ENCODE measurements at places on chromosomes 3 and 15. TPM values are rescaled to one million over a fixed set of nuclear protein-coding genes. Genes with fewer than 3 reads are reported as not detected.

The RAB8B gene
- total RNA-seq, result 23.2 TPM

The UBR1 gene
- 23.8 TPM for total RNA-seq

GRCh38 chr3:75978686-75979085 is 193.3 kb upstream of the ZNF717 start:
- no peak for DNase-seq

- no peak for DNase-seq
Measured at GRCh38 chr15:57570994-57571393, 20.7 kb upstream of the MYZAP start.

DNA sequence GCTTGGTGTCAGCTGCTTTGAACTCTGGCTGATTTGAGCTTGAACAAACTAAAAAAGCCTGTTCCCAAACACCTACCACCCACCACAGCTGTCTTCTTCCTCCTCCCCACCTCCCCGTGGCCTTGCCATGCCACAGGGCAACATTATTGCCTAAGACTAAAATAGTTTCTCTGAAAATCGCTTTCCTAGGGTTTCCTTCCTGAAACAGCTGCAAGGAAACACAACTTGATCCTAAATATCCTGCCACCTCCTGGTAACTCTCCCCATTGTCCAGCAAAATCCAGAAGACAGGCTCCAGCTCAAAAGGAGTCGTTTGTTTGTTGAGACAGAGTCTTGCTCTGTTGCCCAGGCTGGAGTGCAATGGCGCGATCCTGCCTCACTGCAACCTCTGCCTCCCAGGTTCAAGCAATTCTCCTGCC is 193.9 kb upstream of the TPM1 start:
- DNase-seq, result no peak

GRCh38 chr3:113658107-113658506 is 38.3 kb downstream of the USF3 start:
- no peak for DNase-seq

The ZPLD1 gene
- not detected for total RNA-seq

DNA sequence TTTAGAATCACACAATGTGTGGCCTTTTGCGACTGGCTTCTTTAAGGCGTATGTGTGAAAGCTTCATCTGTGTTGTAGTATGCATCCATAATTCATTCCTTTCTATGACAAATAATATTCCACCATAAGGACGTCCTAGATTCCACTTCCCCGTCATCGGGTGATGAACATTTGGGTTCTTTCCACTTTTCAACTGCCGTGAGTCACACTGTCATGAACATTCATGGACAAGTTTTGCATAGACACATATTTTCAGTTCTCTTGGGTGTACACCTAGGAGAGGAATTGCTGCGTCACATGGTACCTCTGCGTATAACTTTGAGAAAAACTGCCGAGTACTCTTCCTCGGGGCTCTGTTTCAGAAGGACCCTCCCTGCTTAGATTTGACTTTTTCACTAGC is 97.3 kb downstream of the TOP2B start:
- no peak for DNase-seq

DNA sequence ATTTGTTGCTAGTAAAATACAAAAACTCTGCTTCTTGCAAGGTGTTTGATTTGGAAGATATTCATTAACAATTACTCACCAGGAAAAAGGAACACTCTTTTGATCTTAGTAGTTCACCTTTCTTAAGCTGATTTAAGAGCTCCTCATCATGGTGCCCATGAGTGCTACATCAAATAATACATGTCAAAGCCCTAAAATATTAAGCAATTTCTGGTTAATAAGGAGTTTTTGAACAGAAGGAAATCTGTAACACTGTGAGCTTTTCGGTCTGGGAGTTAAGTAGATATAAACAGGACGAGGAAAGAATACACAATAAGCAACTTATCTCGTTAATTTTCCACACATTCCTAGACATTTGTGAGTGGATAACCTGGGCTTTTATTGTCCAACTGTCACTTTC is 83.9 kb upstream of the DCBLD2 start:
- no peak for DNase-seq

DNA sequence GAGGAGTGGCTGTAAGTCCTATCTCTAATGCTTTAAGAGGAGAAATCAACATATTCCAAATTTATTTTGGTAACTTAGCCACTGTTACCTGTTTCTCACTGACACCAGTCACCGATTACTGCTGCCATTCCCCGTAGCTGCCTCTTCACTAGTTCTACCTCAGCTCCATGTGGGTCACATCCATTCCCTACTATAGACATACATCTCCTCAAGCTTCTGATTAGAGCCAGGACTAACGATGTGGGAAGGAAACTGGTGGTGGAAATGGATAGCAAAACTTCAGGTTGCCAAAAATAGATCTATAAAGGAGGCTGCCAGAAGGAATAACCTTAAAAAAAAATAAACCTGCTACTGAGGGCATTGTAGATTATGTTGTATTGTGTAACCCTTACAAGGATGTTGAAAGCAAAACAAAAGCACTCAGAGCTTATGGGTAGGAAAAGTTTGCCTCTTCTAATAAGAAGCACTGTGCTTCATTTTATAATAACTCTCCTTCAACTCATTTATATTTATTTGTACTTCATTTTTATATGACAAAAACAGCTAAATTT is 56.0 kb downstream of the KAT2B start:
- DNase-seq, result no peak

The CCR9 gene
- total RNA-seq, result 7.4 TPM

DNA sequence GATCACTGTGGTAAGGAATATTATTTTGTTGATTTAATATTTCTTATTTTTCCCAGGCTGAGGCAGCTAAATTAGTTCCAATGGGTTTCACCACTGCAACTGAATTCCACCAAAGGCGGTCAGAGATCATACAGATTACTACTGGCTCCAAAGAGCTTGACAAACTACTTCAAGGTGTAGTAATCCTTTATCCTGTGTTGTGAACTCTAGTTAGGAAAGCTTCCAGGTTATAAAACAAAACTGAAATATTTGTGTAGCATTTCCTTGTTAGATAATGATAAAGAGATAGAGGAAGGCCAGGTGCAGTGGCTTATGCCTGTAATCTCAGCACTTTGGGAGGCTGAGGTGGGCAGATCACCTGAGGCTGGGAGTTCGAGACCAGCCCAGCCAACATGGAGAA is 11.1 kb downstream of the RAD51 start:
- DNase-seq, result no peak

DNA sequence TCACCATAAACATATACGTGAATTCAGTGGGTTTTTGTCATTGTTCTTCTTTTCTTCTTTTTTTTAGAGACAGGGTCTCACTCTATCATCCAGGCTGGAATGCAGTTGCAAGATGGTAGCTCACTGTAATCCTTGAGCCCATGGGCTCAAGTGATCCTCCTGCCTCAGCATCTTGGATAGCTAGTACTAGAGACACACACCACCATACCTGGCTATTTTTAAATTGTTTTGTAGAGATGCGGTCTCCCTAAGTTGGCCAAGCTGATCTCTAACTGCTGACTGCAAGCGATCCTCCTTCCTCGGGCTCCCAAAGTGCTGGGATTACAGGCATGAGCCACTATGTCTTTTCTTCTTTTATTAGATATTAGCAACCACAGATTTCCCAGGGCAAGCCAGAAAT is 220.6 kb downstream of the NLGN1 start:
- no peak for DNase-seq

DNA sequence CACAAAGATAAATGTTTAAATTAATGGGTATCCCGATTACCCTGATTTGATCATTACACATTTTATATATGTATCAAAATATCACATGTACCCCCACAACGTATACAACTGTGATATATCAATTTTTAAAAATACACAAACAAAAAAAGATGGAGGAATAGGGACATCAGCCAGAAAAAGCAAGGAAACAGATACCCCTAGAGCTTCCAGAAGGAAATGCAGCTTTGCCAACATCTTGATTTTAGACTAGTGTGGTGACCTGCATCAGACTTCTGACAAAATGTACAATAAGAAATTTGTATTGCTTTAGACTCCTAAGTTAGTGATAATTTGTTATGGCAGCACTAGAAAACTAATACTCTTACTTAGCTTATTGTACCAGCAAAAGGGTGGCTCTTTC is 483.8 kb downstream of the TUSC7 start:
- DNase-seq, result no peak

- no peak for DNase-seq
Measured at GRCh38 chr3:138180375-138181029, 5.8 kb upstream of the DBR1 start.

DNA sequence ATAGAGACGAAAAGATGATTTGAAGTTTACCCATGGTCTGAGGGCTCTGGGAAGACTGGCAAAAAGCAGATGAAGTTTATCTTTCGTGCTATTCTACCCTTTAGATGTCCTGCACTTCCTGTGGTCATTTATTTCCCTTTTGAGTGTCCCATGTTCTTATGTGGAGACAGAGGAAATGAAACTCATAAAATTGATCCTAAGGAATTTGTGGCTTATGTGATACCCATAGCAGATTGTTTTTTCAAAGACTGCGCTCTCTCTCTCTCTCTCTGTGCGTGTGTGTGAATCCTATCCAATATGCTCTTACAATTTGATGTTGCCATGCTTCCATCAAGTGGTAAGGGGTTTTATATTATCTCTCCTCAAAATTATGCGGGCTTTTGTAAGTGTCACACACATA is 607.5 kb upstream of the DPPA4 start:
- no peak for DNase-seq

- no peak for DNase-seq
Measured at GRCh38 chr3:134594331-134594741, 56.5 kb downstream of the KY start.

The SLC22A14 gene
- total RNA-seq, result not detected

The ADPGK gene
- total RNA-seq, result 94.1 TPM

The CNTN6 gene
- total RNA-seq, result not detected

The RYR3 gene
- 1.8 TPM for total RNA-seq

DNA sequence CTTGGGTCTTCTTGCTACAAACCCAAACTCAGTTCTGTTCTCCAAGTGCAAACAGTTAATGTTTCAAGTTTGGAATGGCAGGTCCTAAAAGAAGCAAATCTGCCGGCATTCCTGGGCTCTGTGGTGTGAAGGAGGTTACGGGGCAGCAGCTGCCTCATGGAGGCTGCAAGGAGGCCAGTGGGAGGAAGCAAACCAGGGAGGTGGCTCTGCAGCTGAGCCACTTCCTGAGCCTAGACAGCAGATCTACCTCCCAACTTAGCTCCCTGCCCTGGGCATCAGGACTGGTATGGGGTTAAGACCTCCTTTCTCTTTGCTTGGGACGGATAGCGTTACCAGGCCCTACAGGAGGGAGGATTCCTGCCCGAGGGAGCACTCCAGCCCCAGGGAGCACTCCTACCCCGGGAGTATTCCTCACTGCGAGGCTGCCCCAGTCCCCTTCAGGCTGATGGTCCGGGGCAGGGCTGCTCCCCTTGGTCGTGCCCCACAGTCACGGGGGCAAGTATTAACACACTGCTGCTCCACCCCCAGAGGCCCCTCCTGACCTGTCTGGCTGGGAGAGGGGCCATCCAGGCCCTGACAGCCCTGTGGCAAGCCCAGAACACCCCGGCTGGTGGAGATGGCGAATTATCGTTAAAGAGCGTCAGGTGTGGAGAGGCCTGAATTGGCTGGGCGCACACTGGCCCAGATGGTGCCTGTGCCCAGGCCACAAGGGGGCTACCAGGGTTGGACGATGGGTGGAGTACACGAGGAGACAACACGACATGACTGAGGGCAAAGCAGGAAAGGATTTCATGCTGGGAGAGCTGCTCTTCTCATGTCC is 129.9 kb downstream of the ATP10A start:
- DNase-seq, result no peak

DNA sequence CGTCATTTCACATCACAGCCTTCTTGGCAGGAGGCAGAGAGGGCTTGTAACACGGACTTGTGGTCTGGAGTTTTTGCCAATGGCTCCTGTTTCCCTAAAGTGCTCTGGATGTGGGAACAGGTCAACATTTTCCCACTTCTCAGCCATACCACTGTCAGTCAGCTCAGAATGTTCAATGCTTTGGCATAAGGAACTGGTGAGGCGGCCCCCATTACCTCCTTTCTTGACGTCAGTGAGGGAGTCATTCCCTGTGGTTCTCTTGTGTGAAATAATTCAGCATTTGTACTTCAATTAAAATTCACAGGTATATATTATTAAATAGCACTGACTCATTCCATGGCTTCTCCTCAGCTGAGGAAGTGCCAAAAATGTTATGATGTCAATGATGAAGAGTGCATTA is 167.1 kb downstream of the P3H2 start:
- DNase-seq, result no peak

GRCh38 chr3:120171134-120171873 is 77.1 kb upstream of the GSK3B start:
- no peak for DNase-seq

DNA sequence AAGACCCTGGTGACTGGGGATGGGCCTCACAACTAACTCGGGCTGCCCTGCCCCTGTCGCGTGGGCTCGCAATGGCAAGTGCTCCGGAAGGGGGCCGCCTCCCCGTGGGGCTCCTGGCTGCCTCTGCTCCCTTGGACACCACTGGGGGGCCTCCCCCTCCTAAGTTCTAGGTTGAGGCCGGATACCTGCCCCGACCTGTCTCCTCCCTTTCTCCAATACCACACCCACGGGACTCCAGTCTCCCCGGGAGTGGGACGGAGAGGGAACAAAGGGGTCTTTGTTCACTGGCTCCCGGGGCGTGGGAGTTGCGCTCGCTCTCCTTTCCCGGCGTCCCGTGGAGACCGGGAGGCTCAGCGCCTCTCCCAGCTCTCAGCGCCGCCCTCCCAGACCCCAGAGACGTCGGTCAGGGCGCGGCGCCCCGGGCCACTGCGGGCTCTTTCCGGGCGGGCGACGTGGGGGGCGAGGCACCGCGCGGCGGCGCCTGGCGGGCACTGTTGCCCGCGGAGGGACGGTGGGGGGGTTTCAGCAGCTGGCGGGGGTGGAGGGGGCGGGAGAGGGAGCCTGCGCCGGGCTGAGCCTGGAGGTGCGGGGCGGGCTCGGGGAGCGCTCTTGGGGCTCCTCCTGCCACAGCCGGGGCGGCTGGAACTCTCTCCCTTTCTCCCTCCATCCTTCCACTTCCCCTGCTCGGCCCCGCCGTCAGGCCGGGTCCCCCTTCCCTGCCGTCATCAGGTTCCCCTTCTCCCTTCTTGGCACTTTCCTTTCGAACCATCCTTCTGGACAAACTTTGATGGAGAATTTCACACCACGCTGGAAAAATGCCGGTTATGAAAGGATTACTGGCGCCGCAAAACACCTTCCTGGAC is at the start of gene KCNH8:
KCNH8 (plus strand) TSS at position 606 of the 863 bp plus-strand sequence; CDS start at position 816, 210 bp downstream.
- peak; percentile 22 for DNase-seq

DNA sequence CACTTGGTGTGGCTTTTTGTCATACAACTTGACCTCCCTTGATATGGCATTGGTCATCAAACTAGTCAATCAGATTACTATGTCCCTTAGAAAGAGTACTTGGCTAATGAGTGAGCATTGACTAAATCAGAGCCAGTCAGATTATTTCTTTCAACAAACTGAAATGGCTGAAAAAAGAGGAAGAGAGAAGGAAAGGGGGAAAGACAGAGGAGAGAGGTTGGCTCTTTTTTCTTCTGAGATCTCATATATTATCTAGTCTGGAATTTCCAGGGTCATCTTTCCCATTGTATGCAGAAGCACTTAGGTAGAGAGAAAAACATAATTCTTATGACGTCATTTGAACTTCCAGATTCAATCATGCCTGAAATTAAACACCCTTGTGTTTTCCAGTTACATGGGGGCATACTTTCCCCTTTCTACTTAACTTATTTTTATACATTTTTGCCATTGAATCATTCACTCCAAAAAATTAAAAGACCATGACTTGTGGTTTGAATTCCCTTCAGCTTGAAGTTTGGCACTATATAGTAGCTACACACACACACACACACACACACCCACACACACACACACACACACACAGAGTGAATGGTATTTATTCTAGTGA is 387.8 kb downstream of the LSAMP start:
- no peak for DNase-seq

The CD80 gene
- total RNA-seq, result not detected

The ITIH3 gene
- total RNA-seq, result 3.6 TPM

GRCh38 chr3:16743276-16743675 is 138.1 kb upstream of the DAZL start:
- DNase-seq, result no peak

- DNase-seq, result no peak
Measured at GRCh38 chr15:83747050-83747717, 93.3 kb downstream of the ADAMTSL3 start.

Data from Peyer's patch (tissue), 4 donors.